ENCODE measurements at places on chromosomes 12 and 14.

DNA sequence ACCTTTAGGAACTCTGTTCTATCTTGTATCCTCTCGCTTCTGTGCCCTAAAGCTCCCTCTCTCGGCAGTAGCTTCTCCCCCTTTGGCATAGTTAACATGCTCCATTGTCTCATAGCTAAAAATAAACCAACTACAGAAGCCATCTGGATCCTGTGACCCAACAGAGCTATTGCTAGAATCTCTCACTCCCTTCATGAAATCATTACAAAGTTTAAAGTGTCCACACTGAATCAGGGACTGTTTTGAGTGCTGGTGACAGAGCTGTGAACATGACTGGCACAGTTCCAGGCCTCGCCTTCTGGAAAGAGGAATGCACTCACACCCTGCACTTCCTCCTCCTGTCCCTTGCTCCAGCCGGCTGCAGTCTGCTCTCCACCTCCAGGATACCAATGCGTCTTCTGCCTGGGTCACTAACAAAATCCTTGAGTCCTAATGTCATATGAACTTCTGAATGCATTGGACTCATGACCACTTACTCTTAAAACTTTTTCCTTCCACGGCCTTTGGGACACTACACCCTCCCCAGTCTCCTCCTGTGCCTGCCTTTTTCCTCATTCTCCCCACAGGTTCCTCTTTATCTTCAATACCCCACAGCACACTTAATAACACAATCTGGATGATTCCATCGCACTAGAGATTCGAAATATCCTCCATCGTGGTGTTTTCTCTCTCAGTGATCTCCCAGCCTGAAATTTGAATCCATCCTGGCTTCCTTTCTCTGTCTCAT lies 13.2 kb downstream of the PLBD1 start:
- no peak for DNase-seq

- no peak for DNase-seq
These were observed 1.1 kb downstream of the SLC6A15 start for GRCh38 chr12:84911271-84912197.

DNA sequence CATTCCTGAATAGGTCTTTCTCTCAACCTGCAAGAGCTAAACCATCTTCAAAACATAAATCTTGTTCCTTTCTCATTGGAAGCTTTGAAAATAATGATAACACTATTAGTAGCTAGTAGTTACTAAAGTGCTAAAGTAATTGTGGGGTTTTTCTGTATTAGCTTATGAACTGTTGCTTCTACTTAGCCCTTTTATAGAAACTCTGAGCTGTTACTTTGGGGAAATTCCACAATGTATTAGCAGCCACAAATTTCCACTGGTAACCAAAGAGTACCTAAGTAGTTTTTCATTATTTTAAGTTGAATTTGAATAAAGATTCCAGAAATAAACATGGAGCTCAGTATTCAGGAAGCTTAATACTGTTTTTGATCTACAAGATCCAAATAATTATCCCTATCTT lies 6.4 kb upstream of the MAPK1IP1L start:
- no peak for DNase-seq

GRCh38 chr14:51621654-51622053 lies 30.1 kb upstream of the FRMD6 start:
- DNase-seq = no peak

DNA sequence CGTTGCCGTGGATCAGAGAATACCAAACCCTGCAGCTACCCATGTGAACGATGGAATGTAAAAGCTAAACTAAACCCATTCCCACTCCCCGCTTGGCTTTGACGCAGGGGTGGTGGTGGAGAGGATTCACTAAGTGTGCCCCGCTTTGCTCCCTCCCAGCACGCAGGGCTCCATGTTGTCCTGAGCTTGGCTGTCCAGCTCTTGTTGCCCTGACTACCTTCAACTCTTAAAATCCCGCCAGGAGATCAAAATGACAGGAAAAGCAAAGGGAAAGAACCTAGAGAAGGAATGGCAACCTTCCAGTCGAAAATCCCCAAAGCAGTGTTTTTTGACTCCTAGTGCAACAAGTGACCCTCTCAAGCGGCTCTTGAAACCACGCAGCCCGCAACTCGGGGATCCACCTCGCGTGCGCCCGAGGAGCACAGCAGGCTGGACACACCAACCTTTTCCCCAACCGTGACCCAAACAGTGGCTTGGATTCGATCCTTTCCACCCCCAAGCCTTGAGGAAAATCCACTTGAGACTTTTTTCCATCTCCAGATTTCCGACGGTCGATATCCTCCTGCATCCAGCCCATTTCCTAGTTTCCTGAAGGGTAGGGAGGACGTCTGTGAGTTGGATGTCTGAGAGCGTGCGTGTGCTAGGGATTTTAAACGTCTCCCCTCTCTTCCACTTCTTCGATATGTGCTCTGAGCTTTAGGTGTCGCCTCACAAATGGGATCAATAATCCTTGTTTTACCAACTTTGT lies 1.4 kb downstream of the SYT10 start:
- no peak for DNase-seq

DNA sequence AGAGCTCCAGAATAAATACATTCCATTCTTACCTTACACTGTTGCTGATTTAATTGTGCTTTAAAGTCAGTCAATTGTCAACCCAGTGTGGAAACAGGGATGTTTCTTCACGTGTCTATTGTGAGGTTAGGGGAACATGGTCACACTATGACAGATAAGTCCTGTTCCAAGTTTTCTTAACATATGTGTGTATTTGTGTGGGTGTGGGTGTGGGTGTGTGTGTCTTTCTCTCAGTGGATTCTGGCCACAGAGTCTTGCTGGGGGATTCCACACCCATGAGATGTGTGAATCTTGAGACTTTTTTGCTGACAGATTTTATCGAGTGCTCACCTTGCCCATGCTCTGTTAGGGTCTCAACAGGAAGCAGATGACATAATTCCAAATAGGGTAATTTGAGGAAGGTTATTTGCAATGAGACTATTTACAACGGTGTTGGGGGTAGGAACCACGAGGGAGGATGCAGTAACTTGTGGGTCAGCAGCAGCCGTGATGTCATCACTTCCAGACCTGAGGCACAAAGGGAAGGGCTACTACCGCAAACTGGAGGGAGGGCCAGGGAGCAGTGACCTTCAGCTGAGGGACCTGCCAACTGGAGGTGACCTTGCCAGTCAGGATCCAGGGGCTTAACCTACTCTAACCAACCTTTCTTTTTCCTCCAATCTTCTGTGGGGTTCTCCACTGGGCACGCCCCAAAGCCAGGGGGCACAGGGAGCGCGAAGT lies 1.9 kb upstream of the VRK1 start:
- DNase-seq = no peak

GRCh38 chr12:57299514-57300016 lies 48.6 kb upstream of the STAC3 start:
- DNase-seq = no peak

- DNase-seq = no peak
These were observed 192.0 kb downstream of the TTC7B start for GRCh38 chr14:90624227-90624626.

- no peak for DNase-seq
These were observed 5.1 kb downstream of the GPRC5D start for GRCh38 chr12:12946686-12947355.

- DNase-seq = no peak
These were observed 3.5 kb downstream of the TGFB3 start for GRCh38 chr14:75978249-75978731.

GRCh38 chr12:115078990-115079389 lies 395.0 kb upstream of the TBX3 start:
- no peak for DNase-seq

DNA sequence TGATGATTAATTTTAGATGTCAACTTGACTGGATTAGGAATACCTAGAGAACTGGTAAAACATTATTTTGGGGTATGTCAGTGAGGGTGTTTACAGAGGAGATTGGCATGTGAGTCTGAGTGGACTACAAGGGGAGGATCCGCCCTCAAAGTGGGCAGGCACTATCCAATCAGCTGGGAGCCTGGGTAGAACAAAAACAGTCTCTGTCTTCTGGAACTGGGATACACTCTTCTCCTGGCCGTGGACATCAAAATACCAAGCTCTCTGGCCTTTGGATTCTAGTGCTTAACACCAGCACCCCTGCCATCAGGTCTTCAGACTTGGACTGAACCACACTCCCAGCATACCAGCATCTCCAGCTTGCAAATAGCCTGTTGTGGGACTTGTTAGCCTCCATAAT lies 4.4 kb upstream of the SCAF11 start:
- no peak for DNase-seq

- DNase-seq = no peak
These were observed 12.8 kb upstream of the FGF23 start for GRCh38 chr12:4392223-4392742.

GRCh38 chr12:68358532-68359485 lies 26.6 kb upstream of the MDM1 start:
- DNase-seq = no peak

GRCh38 chr12:110689281-110690126 lies 589 bp upstream of the HVCN1 start:
- peak; percentile 61 for DNase-seq

GRCh38 chr12:53739214-53740129 lies 12.2 kb upstream of the CALCOCO1 start:
- DNase-seq = no peak

DNA sequence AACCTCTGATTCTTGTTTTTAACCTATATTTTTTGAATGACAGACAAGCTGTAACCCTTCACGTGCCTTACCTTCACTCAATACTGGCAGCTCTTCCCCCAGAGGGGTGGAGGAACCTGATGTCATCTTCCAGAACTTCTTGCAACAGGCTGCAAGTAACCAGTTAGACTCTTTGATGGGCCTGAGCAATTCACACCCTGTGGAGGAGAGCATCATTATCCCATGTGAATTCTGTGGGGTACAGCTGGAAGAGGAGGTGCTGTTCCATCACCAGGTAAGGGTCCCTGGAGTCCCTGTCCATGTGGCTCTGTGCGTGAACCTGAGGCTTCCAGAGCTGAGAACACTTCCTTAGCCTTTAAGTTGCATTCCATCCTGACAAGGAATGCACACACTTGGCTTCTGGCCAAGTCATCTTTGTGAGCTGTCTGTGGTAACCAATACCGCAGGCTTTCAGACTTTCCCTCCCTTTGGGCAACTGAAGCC lies 22.7 kb downstream of the TRAFD1 start:
- DNase-seq = no peak

GRCh38 chr14:77119851-77120250 lies 21.7 kb downstream of the ZDHHC22 start:
- DNase-seq = no peak

DNA sequence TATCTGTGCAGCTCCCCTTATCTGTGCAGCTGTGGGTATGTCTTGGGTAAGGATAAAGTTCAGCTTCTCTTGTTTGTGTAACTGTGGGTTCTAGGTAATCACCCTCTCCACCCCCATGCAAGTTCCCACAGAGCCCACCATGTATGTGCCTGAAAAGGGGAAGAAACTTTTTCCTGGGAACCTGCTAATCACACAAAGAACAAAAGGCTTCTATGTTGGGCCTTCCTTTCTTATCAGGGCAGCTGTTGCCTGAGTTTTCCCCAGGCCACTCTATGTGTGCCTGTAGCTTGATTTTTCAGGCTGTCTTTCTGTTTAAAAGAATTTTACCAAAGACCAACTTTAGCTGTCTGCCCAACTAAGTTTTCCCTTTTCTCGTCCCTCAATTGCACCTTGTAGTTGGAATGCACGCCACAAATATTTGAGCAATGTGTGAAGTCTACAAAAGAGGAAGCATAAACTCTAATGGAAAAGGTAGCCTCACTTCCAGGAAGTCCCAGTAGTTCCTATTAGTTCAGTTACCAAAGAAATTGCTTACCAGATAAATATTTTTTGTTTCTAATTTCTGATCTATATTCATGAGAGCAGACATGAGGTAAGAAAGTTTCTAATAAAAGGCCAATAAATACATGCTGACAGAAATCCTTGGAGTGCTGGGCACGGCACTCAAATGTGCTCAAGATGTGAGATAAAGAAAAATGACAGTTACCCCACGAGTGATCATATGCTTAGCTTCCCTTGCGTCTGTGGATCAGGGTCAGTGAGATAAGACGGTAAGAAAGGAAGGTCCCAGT lies 2.7 kb upstream of the GALC start:
- no peak for DNase-seq

DNA sequence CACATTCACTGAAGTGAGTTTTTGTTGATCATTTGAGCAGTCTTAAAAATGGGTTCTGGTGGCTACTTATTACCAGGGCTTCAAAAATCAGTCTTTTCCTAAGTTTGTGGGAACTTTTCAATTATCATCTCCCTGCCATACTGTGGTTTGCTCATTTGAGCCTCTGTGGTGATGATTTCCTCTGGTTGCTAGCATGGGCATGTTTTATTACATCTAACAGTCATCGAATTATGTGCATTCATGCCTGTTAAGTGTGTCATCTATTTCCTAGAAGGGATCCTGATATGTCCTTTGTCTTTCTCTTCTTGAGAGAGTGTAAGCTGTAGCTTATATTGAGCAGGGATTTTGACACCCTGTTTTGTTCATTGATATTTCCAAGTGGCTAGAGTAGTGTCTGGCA lies 116.8 kb downstream of the WIF1 start:
- DNase-seq = no peak

- no peak for DNase-seq
These were observed 13.3 kb downstream of the TMEM260 start for GRCh38 chr14:56592746-56593544.

DNA sequence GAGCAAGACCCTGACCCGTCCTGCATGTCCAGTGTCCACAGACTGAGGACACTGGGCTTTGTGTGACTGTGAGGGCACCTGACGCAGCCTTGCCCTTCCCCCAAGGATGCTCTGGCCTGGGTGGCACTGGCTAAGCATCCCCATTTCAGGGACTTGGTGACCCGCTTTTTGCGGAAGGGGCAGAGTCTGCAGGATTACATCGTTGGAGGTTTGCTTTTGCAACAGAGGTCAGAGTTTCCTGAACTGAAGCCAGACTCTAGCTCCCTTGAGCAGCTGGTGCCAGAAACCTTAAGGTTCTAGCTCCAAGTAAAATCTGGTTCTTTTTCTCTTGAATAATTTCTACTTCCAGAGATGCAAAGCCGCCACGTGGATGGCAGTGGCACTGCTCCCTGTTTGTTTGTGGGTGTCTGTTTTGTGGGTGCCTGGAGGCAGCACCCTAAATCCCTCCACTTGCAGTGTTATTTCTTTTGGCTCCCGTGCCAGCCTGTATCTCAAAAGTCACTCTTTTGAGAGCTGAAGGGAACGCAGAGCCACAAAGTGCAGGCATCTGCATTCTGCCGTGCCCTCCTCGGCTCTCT lies 184.7 kb downstream of the TSPAN9 start:
- DNase-seq = no peak

DNA sequence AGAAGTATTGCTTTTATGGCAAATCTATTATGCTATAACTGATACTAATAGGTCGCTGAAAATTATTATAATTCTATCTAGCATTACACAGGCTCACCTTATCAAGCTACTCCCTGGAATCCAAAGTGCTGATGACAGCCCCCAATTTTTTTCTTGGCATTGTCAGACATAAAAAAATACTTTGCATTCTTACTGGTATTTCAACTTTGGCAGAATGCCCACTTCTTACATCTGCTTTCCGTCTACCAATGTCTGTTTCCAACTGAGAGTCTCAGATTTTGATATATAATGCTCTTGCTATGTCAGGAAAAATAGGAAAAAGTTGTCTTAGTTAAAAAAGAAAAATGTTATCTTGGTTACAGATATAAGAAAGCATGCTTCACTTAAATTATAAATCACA lies 615.4 kb downstream of the C12orf50 start:
- no peak for DNase-seq

Measured in GM19239 (cell line).